Stimulated activated CD8-positive, alpha-beta memory T cell treated with anti-CD3 and anti-CD28 coated beads, Interleukin-7, amount 100 ng/mL, for 1 hour (primary cell): ENCODE measurements at places on chromosomes 2 and 18.

GRCh38 chr18:69996417-69996816 is 48.7 kb upstream of the CD226 start:
- DNase-seq = no peak

DNA sequence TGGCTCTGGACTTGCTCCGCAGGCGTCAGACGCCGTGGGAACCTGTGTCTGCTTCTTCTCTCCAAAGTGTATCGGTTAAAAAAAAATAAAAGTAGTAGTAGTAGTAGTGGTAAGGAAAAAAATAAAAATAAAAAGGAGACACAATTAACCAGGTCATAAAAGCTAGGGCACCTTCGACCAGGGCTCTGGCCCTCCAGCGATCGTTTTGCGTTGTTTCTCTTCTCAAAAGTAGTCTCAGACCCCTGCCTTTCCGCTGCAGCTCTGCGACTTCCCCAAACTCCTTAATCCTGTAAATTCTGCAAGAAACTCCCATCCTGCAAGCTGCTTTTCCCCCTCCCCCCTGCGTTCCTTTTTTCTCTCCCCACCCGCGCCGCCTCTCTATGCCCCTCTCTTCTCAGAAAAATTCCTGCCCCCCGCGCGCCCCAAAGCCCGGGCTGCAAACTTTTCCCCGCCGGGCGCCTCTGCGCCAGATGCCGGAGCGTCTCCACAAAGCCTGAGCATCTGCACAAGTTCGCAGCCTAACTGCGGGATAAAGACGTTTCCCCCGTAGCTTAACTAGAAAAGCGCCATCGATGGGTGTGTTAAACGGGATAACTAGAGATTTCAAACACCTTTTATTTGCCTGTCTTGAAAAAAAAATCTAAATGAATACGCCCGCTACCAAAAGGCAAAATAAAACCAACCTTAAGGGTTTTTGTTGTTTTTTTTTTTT is 1.8 kb upstream of the SALL3 start:
- DNase-seq = no peak

DNA sequence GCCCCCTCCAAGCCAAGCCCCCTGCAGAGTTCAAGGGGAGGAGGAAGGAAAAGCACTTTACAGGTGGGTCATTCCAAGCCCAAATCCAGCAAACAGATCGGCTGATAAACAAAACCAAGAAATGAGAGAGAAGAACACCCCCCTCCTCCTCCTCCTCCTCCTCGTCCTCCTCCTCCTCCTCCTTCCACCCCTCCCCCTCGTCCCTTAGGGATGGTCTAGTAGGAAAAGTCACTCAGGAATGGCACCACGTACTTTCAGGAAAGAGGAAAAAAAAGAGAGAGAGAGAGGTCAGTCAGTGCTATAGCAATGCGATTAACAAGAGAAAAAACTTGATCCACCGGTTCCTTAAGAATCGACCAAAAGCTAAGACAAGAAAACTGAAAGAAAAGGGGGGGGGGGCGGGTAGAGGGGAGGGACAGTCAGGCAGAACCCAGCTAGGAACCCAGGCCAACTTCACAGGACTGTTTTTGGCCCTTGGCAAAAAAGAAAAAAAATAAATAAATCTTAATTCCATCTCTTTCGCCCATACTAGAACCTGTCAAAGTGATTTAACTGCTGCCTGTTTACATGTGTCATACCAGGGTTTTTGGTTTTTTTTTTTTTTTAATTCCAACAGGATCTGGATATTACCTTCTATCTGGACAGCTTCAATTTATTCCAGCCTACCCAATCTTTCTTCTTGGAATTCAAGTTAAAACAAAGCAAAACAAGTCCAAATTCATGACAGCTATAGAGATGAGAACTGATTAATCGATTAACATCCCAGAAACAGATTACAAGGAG is 906 bp downstream of the IKZF2 start:
- no peak for DNase-seq

GRCh38 chr2:60882971-60883753 is 1.8 kb downstream of the REL start:
- no peak for DNase-seq

- no peak for DNase-seq
These were observed 208.6 kb downstream of the MYO1B start for GRCh38 chr2:191453761-191454160.

- no peak for DNase-seq
These were observed 41.8 kb upstream of the ASPRV1 start for GRCh38 chr2:70003093-70003830.

GRCh38 chr2:22355816-22356433 is 1029.1 kb upstream of the KLHL29 start:
- peak; percentile 5 for DNase-seq

DNA sequence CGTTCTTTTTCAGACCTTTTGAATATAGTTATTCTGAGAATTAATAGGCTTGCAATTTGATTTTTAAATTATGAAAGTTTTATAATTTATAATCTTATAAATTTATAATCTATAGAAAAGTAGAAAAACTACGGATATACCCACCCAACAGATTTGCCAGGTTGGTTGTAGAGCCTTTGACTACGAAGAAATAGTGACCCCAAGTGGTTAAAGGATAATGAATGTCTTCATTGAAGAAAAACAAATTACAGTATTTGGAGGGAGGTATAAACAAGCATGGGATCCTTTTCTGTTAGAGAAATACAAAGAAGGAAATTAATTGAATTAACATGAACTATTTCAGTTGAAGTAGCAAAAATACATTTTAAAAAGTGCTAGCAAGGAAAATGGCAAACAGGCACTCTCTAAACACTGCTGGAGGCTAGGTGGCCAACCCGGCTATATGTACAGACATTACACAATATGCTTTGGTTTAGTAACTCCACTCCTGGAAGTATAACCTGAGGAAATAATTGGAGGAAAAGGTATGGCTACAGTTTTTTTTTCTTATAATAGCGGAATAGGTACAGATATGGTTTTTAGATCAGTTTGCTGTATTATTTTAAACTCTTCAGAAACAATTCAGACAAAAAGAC is 110.9 kb downstream of the MIB1 start:
- DNase-seq = no peak

DNA sequence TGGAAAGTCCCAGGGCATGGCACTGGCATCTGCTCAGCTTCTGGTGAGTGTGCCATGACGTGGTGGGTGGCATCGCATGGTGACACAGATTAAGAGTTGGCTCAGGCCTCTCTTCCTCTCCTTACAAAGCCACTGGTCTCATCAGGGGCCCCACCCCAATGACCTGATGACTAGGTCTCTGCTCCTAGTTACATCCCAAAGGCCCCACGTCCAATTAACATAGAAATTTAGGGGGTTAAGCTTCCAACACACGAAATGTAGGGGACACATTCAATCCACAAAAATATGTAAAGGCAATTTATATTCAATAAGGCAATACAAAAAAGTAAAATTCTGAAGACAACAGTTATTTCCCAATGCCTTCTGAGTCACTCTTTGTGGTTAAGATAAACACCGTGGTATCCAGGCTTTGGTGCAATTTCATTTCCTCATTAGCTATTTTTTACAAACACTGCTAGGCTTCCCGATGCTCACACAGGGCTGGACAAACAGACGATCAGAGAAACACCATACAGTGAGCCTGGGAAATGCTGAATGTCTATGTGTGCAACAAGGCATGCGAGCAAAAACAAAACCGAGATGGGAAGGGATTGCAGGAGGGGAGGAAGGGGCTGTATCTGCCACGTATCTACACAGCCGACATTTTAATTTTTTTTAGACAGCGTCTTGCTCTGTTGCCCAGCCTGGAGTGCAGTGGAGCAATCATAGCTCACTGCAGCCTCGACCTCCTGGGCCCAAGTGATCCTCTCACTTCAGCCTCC is 67.2 kb downstream of the MBP start:
- DNase-seq = no peak

GRCh38 chr18:2657788-2658458 is 2.4 kb downstream of the SMCHD1 start:
- no peak for DNase-seq

- no peak for DNase-seq
These were observed 35.8 kb downstream of the FMNL2 start for GRCh38 chr2:152370783-152371182.

- DNase-seq = no peak
These were observed 157.5 kb downstream of the CD8B2 start for GRCh38 chr2:106644623-106645022.

DNA sequence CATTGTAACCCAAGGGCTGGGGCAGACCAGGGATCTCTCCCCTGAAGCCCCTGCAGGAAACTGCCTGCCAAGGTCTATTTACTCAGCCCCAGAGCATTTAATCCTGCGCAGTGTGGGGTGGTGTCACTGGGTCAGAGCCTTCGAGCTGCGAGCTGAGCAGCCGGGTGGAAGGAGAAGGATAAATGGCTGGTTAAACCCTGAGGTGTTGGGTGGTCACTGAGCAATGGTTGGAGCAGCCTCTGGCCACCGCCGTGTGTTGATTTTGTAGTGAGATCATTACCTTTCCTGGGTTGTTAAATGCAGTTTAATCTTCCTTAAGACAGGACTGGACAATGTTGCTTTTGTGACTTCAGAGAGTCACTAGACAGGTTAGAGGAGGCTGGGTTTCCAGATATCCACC is 98.1 kb downstream of the SETBP1 start:
- DNase-seq = no peak

DNA sequence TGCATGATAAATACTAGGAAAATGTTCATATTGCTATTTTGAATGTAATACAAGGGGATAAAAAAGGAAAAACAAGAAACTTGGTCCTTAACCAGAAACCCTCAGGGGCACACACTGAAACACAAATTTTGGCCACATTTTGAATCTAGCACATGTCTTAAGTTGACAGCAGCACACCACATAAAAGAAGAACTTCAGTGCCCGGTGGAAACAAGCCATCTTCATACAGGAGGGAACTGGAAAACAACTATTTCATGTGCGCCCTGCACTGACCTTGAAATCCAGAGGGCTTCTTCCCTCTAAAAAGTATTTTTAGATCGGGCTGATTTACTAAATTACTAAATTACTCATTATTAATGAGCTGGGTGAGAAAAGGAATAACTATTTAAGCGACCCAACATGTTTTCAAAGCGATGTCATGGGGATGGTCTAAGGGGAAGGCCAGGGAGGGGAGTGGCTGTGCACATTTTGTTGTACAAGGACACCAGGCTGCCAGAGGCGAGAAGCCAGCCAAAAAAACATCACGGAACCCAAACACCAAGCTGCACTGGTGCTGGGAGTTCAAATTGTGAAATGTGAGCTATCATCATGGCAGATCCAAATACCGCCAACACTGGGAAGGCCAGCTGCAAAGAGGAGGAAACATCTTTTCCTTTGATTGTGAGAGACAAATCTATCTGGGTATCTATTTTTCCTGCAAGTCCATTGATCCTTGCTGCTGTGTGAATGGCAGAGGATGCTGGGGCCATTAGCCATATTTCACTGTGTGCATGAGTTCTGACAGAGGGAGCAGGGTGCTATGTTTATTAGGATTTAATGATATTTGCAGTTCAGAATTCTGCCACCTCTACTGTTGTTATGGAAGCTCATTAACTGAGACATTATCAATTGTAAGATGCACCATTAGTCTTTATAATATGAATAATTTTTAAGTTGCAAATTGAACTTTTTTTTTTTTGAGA is 150.7 kb upstream of the LMAN1 start:
- no peak for DNase-seq

DNA sequence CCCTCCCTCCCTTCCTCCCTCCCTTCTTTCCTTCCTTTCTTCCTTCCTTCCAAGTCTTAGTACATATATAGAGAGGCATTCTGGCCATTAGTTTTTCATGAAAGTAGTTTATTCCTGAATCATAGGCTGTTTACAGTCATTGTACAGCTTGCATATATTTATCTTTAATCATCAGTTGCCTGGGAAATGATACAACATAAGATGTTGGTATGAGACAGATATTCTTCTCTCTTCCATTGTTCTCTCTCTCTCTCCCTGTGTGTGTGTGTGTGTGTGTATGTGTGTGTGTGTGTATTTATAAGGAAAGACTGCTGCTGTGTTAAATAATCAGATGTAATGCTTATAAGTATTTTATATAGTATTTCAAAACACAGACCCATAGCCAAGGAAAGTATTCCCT is 289.8 kb upstream of the UBE2E3 start:
- no peak for DNase-seq

- no peak for DNase-seq
These were observed 298.5 kb downstream of the PAX3 start for GRCh38 chr2:222000326-222000725.

- no peak for DNase-seq
These were observed 84.6 kb upstream of the RFX8 start for GRCh38 chr2:101559551-101559950.

DNA sequence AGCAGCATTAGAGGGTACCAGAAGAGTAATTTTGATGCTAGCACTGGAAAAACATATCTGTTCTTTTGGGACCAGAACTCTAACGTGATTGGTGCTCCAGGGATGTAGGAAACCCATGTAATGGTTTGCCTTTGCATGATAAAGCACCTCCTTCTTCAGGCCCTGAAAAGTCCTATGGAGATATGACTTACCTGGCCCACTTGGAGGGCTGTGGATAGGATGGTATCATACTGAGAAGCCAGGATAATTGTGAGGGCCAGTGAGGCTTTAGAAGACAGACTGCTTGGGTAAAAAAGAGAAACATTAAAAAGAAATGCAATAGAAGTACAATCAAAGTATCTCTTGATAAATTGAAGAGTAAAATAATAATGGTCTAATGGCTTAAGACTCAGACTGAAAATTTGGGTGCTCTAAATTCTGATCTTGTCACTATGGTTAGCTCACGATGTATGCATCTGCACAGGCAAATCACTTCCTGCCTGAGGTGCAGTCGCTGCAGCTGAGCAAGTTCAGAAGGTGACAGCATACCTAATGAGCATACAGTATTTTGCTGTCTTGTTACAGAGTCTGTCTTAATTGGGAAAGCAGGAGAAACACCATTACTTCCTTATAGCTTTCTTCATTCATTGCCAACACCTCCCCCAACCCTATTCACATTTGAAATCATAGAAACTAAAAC is 371.5 kb downstream of the NUP35 start:
- no peak for DNase-seq

- no peak for DNase-seq
These were observed 132.0 kb downstream of the NYAP2 start for GRCh38 chr2:225531559-225531958.

DNA sequence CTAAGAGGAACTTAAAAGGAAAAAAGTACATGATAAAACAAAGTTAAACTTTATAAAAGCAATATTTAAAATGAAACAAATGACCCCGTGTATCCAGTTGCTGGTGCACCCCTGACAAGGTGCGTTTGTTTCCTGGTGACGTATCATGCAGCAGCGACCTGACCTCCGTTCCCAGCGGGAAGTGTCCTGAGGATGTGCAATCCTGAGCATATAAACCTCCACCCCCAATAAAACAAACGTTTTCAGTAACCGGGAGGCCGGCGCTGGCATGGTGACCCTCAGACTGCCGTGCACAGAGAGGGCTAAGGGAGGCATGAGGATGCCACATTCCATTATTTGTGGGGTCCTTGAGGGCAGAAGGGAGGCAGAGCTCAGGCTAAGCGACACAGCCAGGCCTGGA is 14.8 kb downstream of the SLC66A2 start:
- no peak for DNase-seq

DNA sequence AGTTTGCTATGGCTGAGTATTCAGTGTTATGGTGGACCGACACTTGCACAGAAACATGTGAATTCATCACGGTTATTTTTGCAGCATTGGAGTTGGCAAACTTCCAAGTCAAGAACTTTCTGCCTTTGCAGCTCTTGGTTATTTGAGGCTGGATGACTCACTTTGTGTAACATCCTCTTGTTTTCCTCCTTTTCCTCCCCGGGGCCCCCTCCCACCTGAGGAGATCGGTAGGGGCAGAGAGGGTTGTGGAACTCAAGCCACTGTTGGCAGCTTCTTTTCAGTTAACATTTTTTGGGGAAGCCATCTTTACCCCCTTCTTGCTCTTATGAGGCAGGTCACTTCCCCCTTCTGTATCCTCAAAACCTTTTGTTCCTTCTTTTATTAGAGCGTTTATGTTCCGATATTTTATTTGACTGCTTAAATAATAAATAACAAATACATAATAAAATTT is 48.6 kb downstream of the DDX1 start:
- no peak for DNase-seq
